ENCODE measurements at places on chromosomes 11 and 22. TPM values are rescaled to one million over a fixed set of nuclear protein-coding genes. Genes with fewer than 3 reads are reported as not detected.

MS4A15 gene
- not detected for total RNA-seq

ZBTB44 gene
- total RNA-seq = 73.9 TPM

PANX2 gene
- total RNA-seq = not detected

HIKESHI gene
- 43.9 TPM for total RNA-seq

SLC29A2 gene
- total RNA-seq = 56.4 TPM

NCAPH2 gene
- total RNA-seq = 126 TPM

C2CD3 gene
- 32.1 TPM for total RNA-seq

DNAJB7 gene
- not detected for total RNA-seq

NOX4 gene
- not detected for total RNA-seq

SLC25A45 gene
- 24.0 TPM for total RNA-seq

GLB1L2 gene
- total RNA-seq = not detected

VSIG10L2 gene
- total RNA-seq = not detected

AQP11 gene
- not detected for total RNA-seq

OR2AG2 gene
- total RNA-seq = 1.7 TPM

PATE2 gene
- total RNA-seq = 1.1 TPM

CDON gene
- total RNA-seq = 2.5 TPM

ACTN3 gene
- 0.15 TPM for total RNA-seq

OR51B5 gene
- not detected for total RNA-seq

ARHGAP32 gene
- not detected for total RNA-seq

NCF4 gene
- total RNA-seq = 121 TPM
